ENCODE measurements at places on chromosomes 6 and 20. TPM values are rescaled to one million over a fixed set of nuclear protein-coding genes. Genes with fewer than 3 reads are reported as not detected.
A peak's percentile ranks its signal among the peaks of the same experiment; 100 is the strongest.

DNA sequence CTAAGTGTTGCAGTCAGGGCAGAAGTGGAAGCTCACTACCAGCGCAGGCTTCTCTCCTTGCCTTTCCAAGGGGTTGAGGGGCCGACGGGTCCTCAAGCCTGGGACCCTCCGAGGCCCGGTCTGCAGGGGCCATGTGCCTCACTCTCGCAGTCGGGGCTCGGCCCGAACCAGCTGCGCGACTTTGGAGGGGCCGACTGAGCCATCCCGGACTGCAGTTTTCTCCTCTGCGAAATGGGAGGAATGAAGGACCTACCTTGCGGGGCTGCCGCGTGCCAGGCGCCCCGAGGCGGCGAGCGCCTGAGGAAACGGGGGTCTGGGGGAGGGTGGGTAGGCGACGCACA lies 5.6 kb downstream of the LZTS3 start:
- no peaks in the 10 kb centered on the region for H3K27me3 ChIP-seq
- peak overlapping the region; percentile 48 for H3K4me3 ChIP-seq
- no peak for DNase-seq
- peaks cover 14% of the 10 kb centered on the region for H3K4me1 ChIP-seq
- H3K36me3 ChIP-seq: no peaks in the 10 kb centered on the region
- peak overlapping the region; percentile 26 for H3K27ac ChIP-seq

Gene ZBP1
- not detected for total RNA-seq

Gene TBXT
- total RNA-seq: not detected

Gene VSX1
- total RNA-seq: not detected

Gene SIGLEC1
- 3.2 TPM for total RNA-seq

Measured in right atrium auricular region (tissue), 2 donors.